ENCODE measurements at places on chromosomes 7 and 10. TPM values are rescaled to one million over a fixed set of nuclear protein-coding genes. Genes with fewer than 3 reads are reported as not detected.

The RELN gene
- 0.01 TPM for total RNA-seq

The GLI3 gene
- 0.09 TPM for total RNA-seq

The TMEM130 gene
- 0.26 TPM for total RNA-seq

The TSPAN33 gene
- total RNA-seq = 6.0 TPM

The CLDN3 gene
- 1.2 TPM for total RNA-seq

The LEP gene
- not detected for total RNA-seq

The GNA12 gene
- total RNA-seq = 46.7 TPM

The ADRA2A gene
- 0.02 TPM for total RNA-seq

The HEPACAM2 gene
- not detected for total RNA-seq

The RASSF4 gene
- 1.6 TPM for total RNA-seq

The DPP6 gene
- not detected for total RNA-seq

The PODXL gene
- 47.9 TPM for total RNA-seq

The MMD2 gene
- total RNA-seq = not detected

The ELN gene
- total RNA-seq = 0.08 TPM

The ASAH2 gene
- total RNA-seq = 3.6 TPM

The NODAL gene
- not detected for total RNA-seq

The NRG3 gene
- total RNA-seq = not detected

The GDF2 gene
- total RNA-seq = not detected

The PRSS37 gene
- total RNA-seq = not detected

The OR2A1 gene
- not detected for total RNA-seq

The TCAF2 gene
- total RNA-seq = 0.41 TPM

The SORBS1 gene
- 0.47 TPM for total RNA-seq
